ENCODE measurements at places on chromosomes 11 and 22.

- DNase-seq = no peak
Observed at GRCh38 chr22:49192180-49192856, 635.4 kb downstream of the BRD1 start.

DNA sequence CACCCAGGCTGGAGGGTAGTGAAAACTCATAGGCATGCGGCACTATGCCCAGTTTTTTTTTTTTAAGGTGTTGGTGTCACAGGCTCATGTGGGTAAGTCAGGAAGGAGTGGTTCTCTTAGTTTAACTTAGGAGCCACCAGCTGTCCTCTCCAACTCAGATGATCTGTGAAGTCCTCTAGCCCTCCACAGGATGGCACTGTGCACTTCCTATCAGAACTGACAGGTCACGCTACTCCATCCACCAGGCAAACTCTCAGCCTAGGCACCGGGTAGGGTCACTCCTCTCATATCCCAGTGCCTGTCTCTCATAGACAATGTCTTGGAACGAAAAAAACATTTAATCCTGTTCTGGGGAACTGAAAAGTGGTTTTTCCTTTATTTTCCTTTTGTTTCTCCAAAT is 16.5 kb downstream of the NAP1L4 start:
- no peak for DNase-seq

GRCh38 chr11:88064097-88064705 is 111.0 kb downstream of the RAB38 start:
- DNase-seq = no peak

- no peak for DNase-seq
Observed at GRCh38 chr22:37118083-37118482, 8.6 kb upstream of the TMPRSS6 start.

GRCh38 chr11:78504708-78505107 is 70.0 kb downstream of the NARS2 start:
- no peak for DNase-seq

DNA sequence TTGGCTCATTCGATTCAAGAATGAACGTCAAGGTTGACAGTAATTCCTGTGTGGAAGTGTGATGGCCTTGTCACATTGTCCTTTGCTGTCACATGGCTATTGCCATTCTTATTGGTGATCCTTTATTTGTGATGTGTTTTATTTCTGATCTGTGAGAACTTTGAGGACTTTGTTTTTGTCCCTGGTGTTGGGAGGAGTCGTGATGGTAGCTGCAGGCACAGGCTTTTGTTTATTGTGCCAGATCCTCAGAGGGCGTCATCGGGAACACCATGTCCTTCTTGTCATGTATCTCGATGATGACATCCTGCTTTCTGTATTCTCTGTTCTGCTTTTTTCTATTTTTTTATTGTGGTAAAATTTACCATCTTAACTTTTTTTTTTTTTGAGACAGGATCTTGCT is 5.6 kb downstream of the PICK1 start:
- DNase-seq = no peak

DNA sequence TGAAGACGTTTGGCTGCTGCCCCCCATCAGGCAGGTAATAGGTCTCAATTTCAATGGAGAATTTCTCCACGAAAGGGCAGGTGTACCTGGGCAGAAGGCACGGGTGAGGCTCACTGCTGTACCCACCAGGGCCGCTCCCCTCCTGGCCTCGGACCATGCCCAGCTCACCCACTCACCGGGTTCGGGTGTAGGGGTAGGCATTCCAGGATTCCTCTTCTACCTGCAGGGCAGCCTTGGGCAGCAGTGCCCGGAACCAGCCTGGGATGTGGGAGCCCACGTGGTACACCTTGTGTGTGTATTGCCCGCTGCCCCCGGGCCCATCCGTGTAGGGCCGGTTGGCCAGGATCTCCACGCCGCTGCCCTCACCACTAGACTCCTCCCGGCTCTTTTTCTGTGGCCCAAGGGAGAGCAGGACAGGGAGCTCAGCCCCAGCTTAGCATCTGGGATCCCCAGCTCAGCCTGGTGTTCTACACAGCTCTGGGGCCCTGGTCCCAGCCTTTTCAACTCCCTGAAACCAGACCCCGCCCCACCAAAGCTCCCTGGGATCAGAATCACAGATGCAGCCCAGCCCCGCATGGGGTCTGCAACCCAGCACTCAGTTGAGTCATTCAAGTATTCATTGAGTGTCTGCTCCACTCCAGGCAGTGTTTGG is 2.7 kb downstream of the PITPNM1 start:
- no peak for DNase-seq

DNA sequence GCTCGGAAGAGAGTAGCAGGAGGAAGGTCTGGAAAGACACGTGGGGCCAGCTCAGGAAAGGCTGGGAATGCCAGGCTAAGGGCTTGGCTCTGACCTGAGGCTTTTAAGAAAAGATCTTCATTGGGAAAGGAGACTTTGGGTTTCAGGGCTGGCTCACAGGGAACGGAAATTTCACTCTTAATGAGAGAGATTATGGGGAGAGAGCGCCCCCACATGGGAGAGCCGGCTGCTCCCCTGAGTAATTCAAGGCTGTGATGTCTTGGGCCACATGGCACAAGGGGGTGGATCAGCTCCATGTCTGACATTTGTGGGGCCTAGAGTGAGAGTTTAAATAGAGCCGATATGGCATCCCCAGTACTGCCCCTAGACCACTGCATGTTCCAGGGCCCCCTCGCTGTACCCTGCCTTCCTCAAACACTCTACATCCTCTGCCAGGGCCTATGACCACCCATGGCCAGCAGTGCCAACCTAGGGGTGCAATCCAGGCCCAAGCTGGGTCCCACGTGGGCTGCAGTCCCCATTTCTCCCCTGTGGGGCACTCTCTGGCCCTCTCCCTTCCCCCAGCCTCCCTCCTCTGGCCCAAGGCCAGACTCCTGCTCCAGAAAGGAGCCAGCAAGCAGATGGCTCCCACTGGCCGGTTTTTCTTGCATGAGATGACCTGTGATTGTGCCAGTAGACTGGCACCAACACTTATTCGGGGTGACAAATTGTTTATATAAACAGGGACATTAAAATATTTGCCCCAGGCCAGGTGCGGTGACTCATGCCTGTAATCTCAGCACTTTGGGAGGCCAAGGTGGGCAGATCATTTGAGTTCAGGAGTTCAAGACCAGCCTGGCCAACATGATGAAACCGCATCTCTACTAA is 75.2 kb downstream of the ISX start:
- DNase-seq = no peak

GRCh38 chr11:56911312-56911711 is 77.4 kb upstream of the OR5AK2 start:
- no peak for DNase-seq

DNA sequence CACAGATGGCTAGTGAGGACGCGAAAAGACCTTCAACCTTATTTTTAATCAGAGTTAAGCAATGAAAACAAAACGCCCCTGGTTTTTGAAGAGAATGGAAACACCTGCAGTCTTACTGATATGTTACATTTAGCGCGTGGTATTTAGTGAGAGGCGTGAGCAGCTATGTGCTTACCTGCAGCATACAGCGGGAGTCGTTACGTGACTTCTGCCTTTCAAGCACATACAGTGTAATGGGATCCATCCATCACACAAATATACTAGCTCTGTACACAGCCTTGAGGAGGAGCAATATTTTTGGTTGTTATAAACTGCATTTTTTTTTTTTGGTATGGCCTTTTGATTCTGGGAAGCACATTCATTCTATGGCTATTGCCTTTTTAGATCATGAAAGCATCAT is 5.5 kb downstream of the KRTAP5-2 start:
- DNase-seq = no peak

- DNase-seq = no peak
Observed at GRCh38 chr22:33270596-33270995, 212.4 kb upstream of the SYN3 start.

GRCh38 chr11:11968511-11969280 is 39.7 kb downstream of the DKK3 start:
- DNase-seq = no peak

GRCh38 chr11:28529046-28529445 is 420.9 kb downstream of the METTL15 start:
- no peak for DNase-seq

DNA sequence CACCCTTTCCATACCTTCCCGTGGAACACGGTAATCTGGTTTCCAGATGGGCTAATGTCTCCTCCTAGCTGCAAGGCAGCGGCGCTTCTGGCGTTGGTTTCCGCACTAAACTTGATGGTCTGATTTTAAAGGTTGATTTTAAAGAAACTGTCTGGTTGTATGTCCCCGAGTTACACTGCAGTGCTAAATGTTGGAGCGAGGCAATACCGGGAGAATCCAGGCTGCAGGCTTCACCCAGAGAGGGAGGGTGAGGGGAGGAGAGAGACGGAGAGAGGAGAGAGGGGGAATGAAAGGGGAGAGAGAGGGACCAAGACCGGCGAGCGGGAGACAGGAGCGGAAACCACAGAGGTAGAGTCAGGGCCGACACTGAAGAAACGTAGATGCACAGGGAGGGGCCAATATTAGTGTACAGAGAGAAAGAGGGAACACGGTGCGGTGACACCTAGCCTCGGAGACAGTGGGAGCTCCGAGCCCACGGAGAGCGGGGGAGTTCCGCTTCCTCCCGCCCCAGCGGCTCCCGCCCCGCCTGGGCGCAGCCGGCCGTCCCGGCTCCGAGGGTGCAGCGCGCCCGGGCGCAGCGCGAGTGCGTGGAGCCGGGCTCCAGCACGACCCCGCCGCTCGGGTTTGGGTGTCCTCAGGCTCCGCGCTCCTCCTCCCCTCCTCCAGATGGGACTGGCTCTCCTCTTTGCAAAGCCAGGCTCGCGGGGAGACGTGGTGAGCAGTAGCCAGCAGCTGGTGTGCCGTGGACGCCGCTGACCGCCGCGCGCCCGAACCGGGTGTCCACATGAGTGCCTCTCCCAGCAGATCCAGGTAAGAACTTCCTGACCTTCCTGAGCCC is 71.9 kb upstream of the GRAMD1B start:
- peak; percentile 31 for DNase-seq

GRCh38 chr22:44171561-44171960 is 9.2 kb upstream of the PARVG start:
- DNase-seq = no peak

DNA sequence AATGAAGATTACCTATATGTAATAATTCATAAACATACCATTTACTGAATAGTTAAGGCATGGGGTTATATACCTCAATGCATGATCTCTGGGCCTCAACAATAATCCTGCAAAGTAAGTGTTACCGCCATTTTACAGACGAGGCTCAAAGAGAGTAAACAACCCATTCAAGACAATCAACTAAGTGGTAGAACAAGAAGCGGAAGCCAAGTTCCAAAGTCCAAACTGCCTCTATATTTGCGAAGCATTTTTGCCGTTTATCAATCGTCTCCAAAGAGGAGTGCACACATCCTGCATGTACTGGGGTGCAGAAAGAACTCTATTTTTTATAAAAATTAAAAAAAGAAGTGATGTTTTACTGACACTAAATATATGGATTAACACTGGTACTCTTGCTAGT is 27.5 kb upstream of the P4HA3 start:
- no peak for DNase-seq
